Ureter (tissue), 1 donor: ENCODE measurements at places on chromosomes 13 and 19. TPM values are rescaled to one million over a fixed set of nuclear protein-coding genes. Genes with fewer than 3 reads are reported as not detected.
A peak's percentile ranks its signal among the peaks of the same experiment; 100 is the strongest.

DNA sequence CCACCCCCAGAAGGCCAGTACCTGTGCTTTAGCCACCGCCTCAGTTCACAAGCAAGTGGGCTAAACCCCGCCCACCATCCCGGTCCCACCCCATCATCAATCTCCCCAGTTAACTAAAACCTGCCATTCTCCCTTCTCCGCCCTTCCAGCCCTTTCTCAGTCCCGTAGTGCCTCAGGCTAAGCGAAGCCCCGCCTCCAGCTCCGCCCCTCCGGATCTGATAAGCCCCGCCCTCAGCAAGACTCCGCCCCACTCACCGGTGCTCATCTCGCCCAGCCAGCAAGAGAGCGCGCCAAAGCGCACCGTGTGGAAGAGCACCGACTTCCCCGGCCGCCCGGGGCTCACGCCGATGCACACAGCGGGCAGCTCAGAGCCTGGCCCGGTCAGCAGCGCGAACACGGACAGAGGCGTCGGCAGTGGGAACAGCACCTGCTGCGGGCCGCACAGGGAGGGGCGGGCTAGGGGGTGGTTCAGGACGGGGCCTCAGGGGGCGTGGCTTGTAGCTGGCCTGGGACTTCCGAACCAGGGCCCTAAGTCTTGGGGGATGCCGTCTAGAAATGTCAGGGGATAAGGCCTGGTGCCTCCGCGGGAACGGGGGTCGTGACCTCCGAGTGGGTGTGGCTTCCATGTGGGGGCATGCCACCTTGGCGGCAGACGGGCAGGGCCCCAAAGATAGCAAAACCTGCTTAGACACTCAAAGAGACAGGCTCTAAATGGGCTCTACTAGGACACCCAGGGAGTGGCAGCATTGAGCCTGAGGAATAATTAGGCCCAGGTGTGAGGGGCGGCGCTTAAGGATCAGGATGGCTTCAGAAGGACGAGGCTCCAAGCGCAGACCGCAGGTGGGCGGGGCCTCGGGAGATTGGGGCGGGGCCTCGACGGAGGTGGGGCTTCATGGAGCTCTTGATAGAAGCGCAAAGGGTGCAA, 21.4 kb downstream of the MAP4K1 start:
- peak; percentile 72 for DNase-seq

- no peak for DNase-seq
Measured at GRCh38 chr19:782878-783668, 14.2 kb upstream of the PTBP1 start.

- no peak for DNase-seq
Measured at GRCh38 chr19:756236-756635, 5.3 kb downstream of the MISP start.

- DNase-seq: no peak
Measured at GRCh38 chr19:4541114-4541805, 1.4 kb upstream of the LRG1 start.

DNA sequence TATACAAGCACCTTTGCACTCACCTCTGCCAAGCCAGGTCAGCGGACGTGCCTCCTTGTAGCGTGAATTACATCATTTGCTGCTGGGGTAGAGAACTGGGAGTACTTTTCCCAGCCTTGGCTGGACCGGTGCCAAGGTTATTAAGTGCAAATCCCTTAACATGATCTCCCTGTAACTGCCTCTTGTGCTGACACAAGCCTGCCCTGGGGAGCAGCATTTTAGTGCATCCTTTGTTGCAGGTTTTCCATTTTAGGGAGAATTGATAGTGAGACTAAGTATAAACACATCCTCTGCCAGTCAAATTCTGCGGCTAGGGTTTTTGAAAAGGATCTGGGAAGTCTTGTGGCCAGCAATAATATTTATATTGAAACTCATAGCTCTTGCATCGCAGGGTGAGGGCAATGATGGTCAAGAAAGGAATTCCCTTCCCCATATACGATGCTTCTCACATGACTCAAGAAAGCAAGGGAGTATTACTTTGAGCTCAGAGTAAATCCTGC, 32.7 kb upstream of the DCLK1 start:
- DNase-seq: no peak

- peak; percentile 79 for DNase-seq
Measured at GRCh38 chr19:17778251-17778967, 16.5 kb upstream of the B3GNT3 start.

- DNase-seq: no peak
Measured at GRCh38 chr13:94317063-94317491, 162.4 kb downstream of the DCT start.

- DNase-seq: no peak
Measured at GRCh38 chr19:42540071-42540553, 11.8 kb upstream of the CEACAM1 start.

GRCh38 chr13:47025791-47026447, 129.1 kb upstream of the HTR2A start:
- no peak for DNase-seq

DNA sequence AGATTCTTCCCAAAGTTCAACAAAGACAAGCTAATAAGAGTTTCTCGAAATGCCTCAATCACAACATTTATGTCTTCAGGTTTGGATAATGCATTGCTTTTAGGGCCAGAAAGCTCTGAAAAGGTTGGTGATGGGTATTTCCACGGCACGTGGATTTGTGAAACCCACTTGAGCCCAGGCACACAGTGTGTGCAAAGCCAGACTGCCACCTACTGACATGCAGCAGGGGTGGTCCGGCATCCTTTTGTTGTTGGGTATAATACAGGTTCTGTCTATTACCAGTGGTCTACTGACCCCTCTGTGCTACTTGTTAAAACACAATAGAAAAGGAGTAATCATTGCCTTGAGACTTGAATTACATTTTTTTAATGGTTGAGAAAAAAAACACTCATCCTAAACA, 225.6 kb downstream of the RAP2A start:
- no peak for DNase-seq

- DNase-seq: no peak
Measured at GRCh38 chr19:5664515-5664914, 15.8 kb downstream of the MICOS13 start.

DNA sequence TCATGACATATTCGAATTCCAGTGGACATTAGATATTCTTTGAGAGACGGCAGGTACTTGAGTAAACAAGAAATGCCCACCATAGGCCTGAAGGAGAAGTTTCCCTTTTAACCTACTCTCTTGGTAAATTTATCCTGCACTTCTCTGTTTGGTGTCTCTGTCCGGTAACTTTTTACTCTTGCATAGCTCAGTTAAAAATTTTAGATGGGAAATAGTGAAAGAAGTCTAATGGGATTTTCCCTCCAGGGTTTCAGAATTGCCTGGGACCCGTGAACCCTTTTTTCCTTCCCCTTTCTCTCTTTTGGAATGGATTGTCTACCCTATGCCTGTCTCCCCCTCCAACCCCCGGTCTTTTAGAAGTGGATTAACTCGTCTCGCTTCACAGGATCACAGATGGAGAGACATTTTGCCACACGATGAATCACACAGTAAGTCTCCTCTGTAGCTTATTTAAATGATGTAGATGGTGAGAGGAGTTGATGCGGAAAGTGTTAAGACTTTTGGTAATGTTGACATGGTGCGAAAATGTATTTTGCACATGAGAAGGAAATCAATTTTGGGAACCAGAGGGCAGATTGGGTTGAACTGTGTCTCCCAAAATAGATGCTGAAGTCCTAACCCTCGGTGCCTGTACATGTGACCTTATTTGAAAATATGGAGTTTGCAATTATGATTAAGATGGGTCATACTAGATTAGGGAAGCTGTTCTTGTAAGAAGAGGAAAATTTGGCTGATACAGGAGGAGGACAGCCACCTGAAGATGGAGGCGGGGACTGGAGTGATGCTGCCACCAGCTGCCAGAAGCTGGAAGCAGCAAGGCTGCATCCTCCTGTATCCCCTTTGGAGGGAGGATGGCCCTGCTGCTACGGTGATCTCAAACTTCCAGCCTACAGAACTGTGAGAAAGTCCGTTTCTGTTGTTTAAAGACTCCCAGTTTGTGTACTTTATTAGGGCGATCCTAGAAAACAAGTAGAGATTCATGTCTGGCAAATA, 711 bp upstream of the MIPEP start:
- no peak for DNase-seq

- no peak for DNase-seq
Measured at GRCh38 chr13:49326222-49326917, 78.6 kb downstream of the CDADC1 start.

GRCh38 chr13:46149272-46150133, 32.5 kb downstream of the LCP1 start:
- DNase-seq: no peak

DNA sequence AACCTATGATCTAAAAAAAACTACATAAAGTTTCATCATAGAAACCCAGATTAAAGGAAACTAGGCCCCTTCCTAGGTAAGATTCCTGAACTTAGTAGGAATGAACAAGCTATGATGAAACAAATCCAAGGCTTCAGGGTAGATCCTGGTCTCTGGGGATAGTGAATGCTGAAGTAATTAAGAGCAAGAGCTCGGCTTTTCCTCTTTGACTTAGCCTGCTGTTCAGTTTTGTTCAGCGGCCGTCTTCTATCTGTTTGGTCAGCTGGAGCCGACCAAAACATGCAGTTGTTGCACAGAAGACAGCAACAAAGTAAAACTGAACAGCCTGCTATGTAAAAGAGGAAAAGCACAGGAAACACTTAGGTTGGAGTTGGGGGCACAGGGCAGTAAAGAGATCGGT, 44.1 kb upstream of the RFXAP start:
- DNase-seq: no peak

- DNase-seq: no peak
Measured at GRCh38 chr13:77048681-77049080, 21.7 kb upstream of the FBXL3 start.

DNA sequence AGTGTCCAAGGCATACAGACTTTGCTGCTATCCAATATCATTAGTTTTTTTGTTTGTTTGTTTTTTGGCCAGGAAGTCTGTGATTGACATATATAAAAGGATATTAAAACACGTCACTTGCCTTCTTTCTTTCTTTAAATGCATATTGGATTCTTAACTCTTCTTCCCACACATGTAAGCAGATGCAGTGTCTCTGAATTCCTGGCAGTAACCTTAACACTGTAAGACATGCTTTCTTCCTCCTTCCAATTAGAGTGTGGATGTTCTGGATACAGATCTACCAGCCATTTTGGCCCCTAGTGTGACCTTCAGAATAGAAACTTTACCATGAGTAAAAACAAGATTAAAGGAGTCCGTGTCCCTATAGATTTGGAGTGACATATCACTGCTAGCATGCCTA, 967.4 kb upstream of the PRR20A start:
- no peak for DNase-seq

DNA sequence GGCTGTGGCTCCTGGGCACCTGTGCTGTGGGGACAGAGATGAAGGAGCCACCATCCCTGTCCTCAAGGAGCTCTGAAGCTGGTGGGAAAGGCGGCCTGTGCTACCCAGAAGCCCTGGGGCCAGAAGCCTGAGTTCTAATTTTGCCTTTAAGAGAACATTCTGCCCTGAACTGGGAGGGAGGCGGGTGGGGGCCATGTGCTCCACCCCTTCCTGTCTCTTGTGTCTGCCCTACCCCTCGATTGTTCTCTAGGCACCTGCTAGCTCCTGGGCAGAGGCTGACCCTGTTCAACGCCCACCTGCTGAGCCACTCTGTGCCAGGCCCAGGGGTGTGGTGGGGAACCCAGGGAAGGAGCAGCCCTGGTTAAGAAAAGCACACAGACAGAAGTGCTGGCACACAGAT, 5.9 kb downstream of the TRAPPC6A start:
- DNase-seq: no peak

DNA sequence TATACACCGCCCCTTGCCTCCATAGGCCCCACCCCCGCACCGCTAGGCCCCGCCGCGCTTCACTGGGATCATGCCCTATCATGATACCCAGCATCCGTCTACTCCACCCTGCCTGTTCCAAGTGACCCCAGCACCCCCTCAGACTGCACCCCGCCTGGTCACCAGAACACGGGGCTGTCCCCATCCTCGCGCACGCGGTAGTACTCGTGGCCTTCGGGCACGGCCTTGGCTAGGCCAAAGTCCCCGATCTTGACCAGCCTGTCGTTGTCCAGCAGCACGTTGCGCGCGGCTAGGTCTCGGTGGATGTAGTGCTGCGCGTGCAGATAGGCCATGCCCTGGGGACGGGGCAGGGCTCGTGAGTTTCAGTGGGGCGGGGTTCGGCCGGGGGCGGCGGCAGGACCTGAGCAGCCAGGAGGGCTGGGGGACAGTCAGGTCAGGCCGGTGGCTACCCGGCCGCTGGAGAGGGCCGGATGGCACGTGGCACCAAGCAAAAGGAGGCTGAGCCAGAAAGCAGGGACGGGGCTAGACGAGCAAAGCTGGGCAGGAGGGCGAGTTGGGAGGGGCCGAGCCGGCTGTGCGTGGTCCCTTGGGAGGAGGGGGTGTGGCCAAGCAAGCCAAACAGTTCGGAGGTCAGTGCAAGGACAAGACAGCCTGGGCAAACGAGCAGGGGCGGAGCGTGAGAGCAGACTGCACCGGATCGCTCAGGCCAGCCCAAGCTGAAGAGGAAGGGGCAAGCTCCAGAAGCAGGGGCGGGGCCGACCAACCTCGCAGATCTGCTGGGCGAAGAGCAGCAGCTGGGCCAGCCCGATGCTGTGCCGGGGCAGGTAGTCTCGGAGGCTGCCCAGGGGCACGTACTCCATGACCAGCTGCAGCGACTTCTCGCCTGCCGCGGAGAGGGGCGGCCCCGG, 13.6 kb upstream of the ICAM3 start:
- DNase-seq: peak; percentile 63

GRCh38 chr19:1668486-1669270, 16.3 kb upstream of the TCF3 start:
- no peak for DNase-seq

GRCh38 chr13:76971851-76972829, 19.7 kb upstream of the CLN5 start:
- DNase-seq: no peak

- DNase-seq: no peak
Measured at GRCh38 chr19:44581288-44581687, 32.1 kb upstream of the IGSF23 start.

DNA sequence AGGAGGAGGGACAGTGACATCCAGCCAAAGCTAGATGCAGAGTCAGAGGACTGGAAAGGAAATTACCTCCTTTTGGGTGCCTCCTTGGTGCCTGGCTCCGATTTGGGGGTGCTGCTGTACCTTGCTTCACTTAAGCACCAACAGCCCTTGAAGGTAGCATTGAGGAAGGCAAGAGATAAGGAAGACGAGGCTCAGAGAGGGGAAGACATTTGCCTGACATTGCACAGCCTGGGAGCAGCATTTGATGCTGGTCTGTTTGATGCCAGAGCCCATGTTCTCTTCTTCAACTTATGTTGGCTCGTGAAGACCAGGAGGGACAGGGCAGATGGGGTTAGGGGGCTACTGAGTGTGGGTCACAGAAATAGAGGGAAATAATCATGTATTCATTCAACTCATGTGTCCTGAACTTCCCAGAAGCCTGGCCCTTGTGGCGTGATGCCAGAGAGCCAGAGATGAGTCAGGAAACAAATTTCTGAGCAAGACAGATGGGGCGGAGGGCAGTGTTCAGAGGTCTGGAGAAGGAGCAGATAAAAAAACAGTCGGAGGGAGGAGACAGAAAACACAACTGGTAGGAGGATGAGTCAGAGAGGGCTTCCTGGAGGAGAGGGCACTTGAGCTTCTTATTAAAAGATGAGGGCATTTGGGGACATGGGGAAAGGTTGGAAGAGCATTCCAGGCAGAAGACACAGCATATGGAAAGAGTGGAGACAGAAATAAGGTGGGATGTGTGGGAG, 3.0 kb upstream of the C19orf81 start:
- DNase-seq: no peak

C19orf81 gene
- total RNA-seq: 1.6 TPM

NBEA gene
- 16.7 TPM for total RNA-seq

N4BP2L1 gene
- 15.0 TPM for total RNA-seq

KLK5 gene
- not detected for total RNA-seq

NXNL1 gene
- not detected for total RNA-seq

VMAC gene
- total RNA-seq: 9.6 TPM

KLK3 gene
- not detected for total RNA-seq

KLC3 gene
- 1.3 TPM for total RNA-seq

ZNF534 gene
- not detected for total RNA-seq

DENND1C gene
- total RNA-seq: 3.1 TPM

ENOX1 gene
- 7.1 TPM for total RNA-seq

KLK13 gene
- not detected for total RNA-seq
